ENCODE measurements at places on chromosomes 13 and 19.

GRCh38 chr13:99256283-99256682, 1.9 kb downstream of the GPR18 start:
- DNase-seq = no peak

- no peak for DNase-seq
Observed at GRCh38 chr19:23420824-23421223, 25.6 kb upstream of the ZNF91 start.

- no peak for DNase-seq
Observed at GRCh38 chr13:50894012-50894411, 15.6 kb upstream of the RNASEH2B start.

DNA sequence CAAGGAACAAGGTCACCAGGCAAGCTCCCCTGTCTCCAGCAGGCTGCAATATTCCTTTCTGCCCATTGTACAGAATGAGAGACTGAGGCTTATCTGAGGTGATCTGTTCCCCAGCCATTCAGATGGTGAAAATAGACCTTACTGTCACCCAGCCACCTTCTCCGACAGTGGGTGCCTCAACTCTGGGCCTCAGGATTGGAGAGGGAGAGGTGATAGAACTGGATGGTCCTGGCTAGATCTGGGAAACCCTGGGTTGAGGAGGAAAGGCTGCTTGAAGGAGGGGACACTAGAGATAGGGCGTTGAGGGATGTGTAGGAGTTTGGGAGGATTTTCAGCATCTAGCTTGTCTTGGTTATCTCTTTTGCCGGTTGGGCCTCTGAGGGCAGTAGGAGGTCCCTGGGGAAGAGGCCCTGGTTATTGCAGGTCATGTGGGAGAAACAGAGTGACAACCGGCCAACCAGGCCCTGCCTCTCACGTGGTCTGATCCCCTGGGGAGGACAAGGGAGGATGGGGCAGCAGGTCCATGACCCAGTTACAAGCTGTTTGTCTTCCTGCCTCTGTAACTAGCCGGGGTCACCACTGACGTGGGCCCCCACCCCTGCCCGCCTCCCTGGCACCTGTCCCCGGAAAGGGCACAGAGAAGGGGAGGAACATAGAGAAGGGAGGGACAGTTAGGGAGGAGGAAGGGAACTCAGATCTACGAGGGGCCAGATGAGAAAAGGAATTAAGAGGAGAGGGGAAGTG, 8.2 kb downstream of the NFIC start:
- DNase-seq = no peak

DNA sequence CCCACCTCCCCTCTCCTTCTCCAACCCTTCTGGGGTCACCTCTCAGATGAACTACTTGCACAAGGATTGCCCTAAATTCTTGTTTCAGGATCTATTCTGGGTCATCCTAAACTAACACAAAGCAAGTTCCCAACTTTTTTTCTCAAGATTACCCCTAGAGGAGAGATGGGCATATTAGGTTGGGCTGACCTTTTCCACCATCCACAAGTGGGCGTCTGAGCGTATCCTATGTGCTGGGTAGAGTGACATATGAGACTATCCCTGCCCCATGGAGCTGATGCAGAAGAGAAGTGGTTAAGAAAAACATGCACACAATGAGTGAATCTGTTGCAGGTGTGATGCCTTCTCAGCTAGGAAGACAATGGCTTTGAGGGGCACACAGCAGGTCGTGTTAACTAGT, 132.7 kb downstream of the CACNA1A start:
- DNase-seq = no peak

- peak; percentile 59 for DNase-seq
Observed at GRCh38 chr19:29771708-29772414, 39.9 kb upstream of the CCNE1 start.

GRCh38 chr19:39166571-39167391, 30.0 kb upstream of the NCCRP1 start:
- peak; percentile 34 for DNase-seq

DNA sequence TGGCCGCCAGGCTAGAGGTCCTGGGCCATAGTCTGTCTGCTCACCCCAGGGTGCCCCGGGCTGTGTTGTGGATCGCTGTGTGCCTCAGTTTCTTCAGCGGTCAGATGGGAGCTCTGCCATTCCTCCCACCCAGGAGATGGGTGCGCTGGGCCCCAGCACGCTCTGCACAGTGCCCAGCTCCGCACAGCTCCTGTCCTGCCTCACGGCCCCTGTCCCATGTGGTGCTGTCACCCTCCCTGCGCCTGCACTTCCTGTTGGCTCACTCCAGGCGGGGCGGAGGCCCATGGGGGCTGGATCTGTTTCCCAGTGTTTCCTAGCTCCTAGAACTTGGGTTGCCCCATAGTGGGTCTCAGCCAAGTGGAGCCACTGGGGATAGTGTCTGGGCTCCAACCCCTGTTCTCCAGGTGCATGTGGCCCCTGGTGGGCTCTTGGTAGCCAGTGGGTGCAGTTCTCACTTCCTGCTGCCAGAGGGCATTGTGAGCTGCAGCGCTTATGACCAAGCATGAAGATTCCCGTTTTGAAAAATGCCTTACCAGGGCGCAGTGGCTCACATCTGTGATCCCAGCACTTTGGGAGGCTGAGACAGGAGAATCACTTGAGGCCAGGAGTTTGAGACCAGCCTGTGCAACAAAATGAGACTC, 69.8 kb downstream of the KDM4B start:
- no peak for DNase-seq

GRCh38 chr13:77034881-77035280, 7.9 kb upstream of the FBXL3 start:
- DNase-seq = no peak

- DNase-seq = no peak
Observed at GRCh38 chr13:82439159-82439904, 1442.9 kb downstream of the SLITRK1 start.

- DNase-seq = no peak
Observed at GRCh38 chr19:4327252-4327876, 11.3 kb downstream of the STAP2 start.
